Ascending aorta (tissue), 2 donors: ENCODE measurements at places on chromosomes 13 and 19. TPM values are rescaled to one million over a fixed set of nuclear protein-coding genes. Genes with fewer than 3 reads are reported as not detected.

DNA sequence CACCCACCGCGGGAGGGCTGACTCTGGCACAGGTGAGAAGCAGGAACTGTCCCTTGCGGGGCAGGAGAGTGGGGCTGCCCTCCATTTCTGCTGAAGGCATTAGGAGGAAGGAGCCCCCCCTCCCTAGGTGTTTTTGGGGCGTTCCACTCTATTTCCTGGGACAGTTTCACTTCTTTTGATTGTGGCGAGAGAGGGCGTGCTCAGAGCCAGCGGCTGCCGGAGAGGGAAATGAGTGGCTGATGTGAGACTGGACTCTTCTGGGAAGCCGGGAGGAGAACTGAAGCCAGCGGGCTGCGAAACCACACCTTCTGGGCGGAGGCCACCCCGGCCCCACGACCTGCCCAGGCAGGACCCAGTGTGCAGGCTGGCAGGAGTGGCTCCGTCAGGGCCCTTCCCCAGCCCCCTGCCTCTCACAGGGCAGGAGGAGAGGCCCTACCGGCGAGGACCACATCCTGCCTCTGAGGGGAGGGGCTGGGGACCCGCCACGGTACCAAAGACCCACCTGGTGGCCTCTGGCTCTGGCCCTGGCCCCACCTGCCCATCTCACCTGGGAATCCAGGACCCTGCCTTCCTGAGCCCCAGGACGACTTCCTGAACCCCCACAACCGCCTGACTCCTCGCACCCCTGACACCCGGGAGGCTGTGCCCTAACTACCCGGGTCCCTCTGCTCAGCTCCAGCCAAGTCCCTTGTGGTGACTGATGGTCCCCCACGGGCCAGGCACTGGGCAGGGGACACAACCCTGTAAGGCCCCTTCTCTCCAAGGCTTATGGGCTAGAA is 25.9 kb downstream of the MPND start:
- no peak for DNase-seq

DNA sequence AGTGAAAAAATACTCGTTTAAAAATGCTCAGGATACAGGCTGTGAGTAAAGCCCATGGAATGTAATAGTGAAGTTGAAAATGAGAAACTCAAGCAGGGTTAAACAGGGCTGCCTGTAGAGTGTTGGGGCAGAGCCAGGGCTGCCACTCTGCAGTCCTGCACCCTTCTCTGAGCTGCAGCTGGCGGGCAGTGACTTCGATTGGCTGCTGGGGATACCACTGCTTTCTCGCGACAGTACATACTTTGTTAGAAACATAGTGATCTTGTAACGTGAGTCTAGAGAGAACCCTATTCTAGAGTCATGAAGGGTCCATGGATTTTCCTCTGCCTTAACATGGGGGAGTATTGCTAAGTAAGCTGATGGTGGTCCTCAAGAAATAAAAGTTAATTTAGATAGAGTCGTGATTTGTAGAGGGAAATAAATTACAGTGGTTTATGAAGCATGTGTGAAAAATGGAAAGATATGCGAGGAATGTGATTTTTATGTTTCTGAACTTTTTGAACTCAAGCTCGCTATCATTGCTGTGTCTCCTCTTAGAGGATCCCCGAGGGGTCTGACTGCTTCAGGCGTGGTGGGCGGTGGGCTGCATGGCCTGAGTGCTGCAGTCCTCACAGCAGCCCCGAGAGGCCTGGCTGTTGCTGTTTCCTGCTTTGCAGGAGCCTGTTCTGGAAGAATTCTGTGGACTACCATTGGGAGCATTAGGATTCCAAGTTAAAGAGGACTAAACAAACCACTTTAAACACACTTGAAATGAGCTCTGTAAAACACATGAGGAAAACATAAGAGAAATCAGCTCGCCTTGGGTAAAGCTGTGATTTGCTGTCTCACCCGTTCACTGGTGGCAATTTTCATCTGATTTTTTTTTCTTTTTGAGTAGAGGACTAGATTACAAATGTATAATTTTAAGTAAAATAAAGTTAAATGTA is 95.7 kb downstream of the ARHGEF7 start:
- DNase-seq, result no peak

DNA sequence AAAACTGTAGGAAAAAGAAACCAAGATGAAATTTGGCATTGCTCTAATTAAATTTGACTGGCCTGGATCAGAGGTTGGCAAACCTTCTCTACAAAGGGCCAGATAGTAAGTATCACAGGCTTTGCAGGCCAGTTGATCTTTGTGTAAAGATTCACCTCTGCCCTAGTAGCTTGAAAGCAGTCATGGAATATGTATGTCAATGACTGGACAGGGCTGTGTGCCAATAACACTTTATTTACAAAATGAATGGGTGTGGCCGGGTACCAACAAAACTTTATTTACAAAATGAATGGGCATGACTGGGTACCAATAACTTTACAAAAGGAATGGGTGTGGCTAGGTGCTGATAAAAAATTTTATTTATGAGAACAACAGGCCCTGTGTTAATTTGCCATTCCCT is 20.0 kb downstream of the SIN3B start:
- no peak for DNase-seq

- no peak for DNase-seq
Observed at GRCh38 chr13:36965767-36966166, 33.4 kb downstream of the ALG5 start.

- DNase-seq, result no peak
Observed at GRCh38 chr13:98254513-98254912, 77.4 kb upstream of the RNF113B start.

DNA sequence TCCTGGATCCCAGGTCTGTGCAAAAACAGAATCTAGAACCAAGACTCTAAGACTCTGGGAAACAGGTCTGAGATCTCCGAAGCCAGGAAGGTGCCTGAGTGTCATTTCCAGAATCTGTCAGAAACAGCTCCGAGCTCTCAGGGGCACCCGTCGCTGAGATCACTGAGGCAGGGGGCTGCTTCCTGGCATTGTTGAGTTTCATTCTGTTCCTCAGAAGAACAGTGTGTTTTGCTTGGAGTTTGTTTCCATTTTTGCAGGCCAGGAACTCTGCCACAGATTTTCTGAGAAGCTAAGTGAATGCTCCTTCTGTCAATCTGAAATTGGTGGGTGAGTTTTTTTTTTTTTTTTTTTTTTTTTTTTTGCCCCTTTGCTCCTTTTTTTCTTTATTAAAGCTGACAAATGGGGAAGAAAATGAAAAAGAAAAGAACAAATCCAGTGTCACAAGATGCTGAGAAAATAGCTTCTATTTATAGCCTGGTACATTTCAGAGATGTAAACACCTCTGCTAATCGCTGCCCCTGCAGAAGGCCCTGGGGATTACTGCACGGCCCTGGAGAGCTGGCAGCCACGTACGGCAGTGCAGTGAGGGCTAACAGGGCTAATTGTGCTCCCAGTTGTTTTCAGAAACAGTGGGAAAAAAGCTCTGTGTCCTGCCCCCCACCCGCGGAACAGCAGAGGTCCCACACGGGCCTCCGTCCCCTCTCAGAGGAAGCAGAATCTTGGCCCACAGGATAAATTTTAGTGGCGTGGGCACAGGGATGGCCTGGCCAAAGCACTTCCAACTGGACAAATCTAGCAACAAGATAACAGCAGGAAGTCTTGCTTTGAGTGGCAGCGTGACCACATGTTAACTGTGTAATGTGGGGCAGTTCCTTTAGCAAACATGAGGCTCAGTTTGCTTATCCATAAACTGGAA is 237.6 kb upstream of the IRS2 start:
- DNase-seq, result peak; percentile 82

DNA sequence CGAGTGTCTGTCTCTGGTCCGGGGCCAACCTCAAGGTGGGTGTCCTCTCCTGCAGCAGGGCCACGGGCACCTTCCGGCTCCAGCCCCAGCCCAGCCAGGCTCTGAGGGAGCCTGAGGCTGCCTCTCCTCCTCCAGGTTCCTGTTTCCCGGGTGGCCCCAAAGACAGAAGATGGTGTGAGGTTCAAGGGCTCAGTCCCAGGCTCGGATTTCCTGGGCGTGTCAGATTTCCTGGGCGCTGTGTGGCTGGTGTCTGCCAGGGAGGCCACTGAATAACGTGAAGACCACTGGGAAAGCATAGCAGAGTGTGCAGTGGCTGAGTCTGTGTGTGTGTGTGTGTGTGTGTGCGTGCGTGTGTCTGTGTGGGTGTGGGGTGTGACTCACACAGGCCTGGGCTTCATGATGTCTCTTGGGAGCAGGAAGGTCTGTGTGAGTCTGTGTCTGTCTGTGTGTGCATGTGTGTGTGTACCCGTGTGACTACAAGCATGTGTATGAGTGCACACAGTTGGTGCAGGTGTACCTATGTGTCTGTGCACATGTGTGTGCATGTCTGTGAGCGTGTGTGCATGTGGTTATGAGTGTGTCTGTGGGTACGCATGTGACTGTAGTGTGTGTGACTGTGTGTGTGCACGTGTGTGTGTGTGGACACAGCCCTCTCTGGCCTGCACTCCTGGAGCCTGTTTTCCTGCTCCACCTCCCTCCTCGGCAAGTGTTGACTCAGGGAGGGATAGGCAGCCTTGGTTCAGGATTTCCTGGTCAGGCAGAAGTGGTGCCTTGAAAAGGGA is 28.3 kb downstream of the CEBPA start:
- no peak for DNase-seq

DNA sequence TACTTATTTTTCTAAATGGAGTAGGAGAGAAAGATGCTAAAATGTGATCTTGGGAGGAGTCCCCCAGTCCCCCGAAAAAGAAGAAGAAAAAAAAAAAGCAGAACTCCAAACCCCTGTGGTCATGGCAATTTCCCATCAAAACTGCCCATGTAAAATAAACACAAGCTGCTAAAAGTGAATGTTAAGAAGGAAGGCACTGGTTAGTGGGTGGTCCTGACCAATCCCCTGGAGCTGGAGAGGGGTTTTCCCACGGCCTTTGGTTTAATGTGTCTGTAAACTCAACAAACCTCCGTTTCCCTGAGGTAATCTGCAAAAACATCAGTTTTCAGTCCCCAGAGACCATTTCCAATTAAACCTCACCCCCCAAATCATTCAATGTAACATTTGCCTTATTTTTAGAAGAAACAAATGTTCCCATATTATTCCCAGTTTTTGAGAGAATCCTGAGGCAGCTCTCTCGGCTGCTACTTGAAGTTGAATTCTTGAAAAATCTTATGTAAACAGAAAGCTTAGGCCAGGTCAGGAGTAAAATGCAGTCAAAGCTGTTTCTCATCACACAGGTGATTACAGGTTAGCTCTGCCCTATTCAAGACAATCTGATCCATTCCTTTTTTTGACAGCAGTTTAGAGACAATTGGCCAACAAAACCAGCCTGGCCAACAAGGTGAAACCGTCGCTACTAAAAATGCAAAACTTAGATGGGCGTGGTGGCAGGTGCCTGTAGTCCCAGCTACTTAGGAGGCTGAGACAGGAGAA is 17.0 kb downstream of the RAB3D start:
- no peak for DNase-seq

GRCh38 chr19:16676101-16676798 is 15.3 kb downstream of the TMEM38A start:
- no peak for DNase-seq

GRCh38 chr13:20340136-20340758 is 108.1 kb upstream of the GJB6 start:
- DNase-seq, result no peak

DNA sequence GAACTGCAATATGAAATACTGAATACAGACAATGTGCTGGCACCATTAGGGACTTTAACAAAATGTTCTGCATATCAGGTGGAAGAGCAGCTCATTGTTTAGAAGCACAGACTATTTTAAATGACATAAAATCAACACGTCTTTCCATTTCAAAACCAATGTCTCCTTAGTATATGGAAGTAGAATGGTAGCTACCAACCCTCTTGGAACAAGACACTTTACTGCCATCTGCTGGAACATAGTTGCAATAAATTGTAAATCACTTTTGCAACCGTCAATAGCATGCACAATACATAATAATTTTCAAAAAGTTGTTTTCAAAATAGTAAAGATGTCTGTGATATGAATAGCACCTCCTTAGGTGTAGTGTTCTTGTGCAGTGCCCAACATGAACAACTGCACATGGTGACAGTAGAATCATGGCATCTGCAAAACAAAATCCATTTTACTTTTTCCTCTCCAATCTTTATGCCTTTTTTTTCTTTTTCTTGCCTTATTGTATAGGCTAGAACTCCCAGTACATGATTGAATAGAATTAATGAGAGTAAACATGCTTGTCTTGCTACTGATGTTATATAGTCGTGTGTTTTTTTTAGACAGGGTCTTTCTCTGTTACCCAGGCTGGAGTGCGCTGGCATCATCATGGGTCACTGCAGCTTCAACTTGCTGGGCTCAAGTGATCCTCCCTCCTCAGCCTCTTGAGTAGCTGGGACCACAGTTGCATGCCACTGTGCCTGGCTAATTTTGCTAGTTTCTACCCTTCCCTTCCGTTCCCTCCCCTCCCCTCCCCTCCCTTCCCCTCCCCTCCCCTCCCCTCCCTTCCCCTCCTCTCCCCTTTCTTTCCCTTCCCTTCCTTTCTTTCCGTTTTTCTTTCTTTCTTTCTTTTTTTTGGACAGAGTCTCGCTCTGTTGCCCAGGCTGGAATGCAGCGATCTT is 7.8 kb upstream of the LYPD5 start:
- no peak for DNase-seq

- no peak for DNase-seq
Observed at GRCh38 chr13:33218020-33218419, 67.5 kb downstream of the STARD13 start.

DNA sequence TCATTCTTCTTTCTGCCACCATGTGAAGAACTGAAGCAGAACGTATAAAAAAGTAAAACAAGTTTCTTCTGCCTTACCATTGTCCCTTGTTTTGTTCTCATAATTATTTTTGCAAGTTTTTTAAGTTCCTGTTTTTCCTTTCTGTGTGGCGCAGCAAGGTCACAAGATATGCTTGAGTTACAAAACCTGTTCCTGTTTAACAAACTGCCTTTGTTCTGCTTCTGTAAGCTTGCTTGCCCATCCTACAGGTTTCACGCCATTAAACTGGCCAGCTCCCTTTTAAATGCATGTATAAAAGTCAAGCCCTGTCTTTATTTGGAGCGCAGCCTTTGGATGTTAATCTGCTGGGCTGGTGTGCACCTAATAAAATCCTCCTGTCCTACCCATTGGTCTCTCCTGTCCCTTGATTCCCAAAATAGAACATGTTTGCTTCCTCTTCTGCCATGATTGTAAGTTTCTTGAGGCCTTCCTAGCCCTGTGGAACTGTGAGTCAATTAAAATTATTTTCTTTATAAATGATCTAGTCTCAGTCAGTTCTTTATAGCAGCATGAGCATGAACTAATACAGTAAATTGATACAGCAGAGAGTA is 1115.4 kb downstream of the SLITRK1 start:
- no peak for DNase-seq

- no peak for DNase-seq
Observed at GRCh38 chr19:35342430-35342829, 5.3 kb upstream of the FFAR1 start.

GRCh38 chr19:52941941-52942385 is 18.7 kb upstream of the ZNF888 start:
- peak; percentile 72 for DNase-seq

SHISA2 gene
- not detected for total RNA-seq

CEACAM7 gene
- total RNA-seq, result not detected

PLIN3 gene
- 84.3 TPM for total RNA-seq
